ENCODE measurements at places on chromosomes 11 and 22.

DNA sequence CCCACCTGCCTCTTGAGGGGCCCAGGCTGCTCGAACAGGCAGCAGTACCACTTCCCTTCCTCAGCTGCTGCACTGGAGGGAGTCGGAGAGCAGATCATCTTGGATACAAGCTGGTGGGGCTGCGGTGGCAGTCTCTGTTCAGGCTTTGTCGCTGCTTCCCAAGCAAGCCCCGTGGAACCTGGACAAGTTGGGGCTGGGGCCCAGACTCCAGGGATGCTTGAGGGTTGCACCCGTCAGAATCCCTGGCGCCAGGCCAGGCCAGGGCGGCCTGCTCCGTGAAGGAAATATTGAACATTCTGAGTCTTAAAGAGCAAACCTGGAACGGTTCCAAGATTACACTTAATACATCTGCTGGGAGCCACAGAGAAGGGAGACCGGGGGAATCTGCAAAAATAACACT is 310.1 kb upstream of the SORL1-AS1 start:
- DNase-seq, result no peak

GRCh38 chr11:13205486-13205885 is 72.1 kb upstream of the BMAL1 start:
- no peak for DNase-seq

DNA sequence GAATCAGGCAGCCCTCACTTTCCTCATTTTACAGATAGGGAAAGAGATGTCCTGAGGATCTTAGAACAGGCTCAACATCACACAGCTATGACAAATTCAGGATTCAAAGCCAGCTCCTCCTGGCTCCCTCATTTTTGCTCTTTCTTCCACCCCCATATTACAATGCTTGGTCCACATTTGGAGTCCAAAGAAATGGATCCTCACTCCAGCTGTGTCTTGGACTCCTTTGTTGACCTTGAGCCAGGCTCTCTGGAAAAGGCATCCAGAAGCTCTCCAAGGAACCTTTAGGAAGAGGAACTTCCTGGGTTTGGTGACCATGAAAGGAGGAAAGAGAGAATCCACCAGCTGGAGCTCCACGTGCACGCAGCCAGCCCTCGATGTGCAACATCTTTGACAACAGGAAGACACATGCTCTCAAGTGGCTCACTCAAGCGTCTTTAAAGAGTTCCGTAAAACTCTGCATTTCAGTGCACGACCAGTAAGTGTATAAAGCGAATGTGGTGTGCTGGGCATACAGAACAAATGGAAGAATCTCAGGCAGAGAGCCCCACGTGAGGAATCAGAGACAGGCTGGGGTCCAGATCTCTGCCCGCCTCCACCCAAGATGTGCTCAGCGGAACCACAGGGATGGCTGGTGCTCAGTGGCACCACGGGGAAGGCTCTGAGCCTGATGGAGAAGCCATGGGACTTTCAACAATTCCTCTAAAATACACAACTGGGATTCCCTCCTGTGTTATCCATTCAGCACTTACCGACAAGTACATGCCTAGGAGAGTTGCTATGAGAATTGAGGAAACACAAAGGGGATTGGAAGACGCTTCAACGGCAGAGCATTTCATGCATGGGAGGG is 48.4 kb downstream of the ISX start:
- no peak for DNase-seq

GRCh38 chr22:37077802-37078448 is 26.4 kb downstream of the KCTD17 start:
- DNase-seq, result no peak

GRCh38 chr11:26842478-26843282 is 120.8 kb upstream of the SLC5A12 start:
- DNase-seq, result no peak

DNA sequence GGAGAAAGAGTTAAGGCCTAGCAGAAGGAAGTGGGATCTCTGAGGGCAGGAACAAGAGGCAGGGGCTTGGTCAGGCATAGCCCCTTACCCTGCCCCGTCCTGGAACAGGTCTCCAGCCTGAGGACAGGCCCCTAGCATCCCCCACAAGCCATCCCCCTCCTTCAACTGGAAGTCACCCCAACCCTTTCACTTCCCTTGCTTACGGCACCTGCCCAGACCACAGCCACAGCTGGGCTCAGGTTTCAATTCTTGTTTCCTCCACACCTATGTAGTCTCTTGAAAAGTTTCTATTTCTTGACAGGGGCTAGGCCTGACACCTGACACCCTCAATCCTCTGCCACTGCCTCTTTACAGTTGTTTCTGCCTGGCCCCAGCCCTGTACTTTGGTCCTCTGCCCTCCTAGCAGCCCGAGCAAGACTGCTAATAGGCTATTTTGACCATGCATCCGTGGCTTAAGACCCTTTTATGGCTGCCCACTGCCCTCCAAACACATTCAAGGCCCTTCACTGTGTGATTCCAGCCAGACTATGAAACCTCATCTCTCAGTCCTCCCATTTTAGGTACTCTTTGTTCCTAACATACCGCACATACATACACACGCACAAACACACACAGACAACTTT is 10.9 kb upstream of the FCHSD2 start:
- no peak for DNase-seq

DNA sequence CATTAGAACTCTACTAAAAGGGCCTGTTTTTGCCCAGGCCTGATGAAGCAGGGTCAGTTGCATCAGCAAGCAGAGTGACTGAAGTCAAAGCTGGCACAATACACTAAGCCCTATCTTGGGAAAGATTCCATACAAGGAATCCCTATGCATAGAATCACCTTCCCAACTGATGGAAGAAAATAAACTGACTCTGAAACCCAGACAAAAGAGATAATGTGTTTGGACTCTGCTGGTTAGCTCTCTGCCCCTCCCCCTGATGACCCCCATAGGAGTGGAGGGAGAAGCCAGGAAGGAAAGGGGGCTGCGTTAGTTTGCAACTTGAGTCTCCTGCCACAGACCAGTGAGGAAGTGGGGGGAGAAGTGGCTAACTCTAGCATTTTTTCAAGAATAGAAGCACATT is 32.9 kb downstream of the GALNT18 start:
- no peak for DNase-seq

GRCh38 chr11:72321381-72321996 is 77.5 kb upstream of the PHOX2A start:
- no peak for DNase-seq

DNA sequence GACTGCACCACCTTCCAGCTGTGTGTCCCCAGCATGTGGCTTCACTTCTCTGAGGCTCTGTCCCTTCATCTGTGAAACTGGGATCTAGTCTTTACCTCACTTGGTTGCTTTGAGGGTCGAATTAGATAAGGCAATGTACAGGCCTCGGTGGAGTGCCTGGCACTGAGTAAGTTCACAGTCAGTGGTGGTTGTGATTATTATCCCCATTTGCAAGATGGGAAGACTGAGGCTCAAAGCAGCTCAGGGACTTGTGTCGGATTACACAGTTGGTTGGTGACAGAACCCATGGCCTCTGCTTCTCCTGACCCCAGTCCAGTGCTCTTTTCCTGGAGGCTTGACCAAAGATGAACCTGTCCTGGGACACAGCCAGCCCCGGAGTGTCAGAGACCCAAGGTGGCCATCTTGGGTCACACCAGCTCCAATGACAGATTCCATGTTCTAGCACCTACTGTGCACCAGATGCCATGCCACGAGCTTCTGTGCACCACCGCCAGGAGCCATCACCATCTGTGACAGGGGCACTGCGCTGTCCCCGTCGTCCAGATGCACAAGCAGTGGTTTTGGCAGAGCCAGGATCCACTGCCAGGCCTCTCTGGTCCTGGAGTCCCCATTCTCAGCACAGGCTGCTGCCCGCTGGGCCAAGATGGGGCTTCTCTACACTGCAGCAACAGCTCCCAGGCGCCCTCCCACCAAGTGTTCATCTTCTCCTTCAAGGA is 60.5 kb downstream of the IGLL1 start:
- DNase-seq, result no peak

DNA sequence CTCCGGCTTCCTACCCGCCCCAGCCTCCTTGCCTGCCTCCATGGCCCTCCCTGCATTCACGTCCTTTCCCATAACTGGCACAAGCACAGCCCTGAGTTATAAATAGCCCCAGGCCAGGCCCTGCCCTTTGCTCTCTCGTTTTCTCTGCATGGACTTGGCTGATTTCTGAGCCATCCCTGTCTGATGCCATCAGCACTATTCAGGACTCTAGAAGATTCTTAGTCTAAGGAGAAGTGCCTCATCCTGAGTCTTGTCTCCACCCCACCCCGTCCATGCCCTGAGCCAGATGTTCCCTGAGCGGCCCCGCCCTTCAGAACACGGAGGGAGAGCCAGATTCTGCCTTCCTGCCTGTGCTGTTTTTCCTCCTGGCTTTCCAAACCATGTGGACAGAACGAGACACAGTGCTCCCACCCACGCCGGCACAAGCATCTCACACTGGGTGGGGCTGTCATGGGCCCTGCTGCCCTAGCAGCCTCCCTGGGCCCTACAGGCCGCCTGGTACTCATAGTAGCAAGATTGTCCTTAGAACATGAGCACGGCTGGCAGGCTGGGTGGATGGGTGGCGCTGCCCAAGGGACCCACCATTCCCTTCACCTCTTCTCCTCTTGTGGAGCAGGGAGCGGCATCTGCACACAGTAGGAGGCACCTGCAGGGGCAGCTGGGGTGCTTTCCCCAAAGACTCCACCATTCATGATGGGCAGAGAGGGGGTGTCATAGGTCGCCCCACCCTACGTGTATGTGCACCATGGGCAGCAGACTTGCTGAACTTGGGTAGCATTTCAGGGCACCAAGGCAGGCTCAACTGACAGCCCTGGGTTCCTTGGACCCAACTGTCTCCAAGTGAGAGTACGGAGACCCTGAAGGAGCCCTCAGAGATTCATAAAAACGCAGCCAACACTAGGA is 76.9 kb downstream of the BCR start:
- DNase-seq, result no peak

- no peak for DNase-seq
Measured at GRCh38 chr22:45889093-45889538, 87.8 kb downstream of the WNT7B start.

DNA sequence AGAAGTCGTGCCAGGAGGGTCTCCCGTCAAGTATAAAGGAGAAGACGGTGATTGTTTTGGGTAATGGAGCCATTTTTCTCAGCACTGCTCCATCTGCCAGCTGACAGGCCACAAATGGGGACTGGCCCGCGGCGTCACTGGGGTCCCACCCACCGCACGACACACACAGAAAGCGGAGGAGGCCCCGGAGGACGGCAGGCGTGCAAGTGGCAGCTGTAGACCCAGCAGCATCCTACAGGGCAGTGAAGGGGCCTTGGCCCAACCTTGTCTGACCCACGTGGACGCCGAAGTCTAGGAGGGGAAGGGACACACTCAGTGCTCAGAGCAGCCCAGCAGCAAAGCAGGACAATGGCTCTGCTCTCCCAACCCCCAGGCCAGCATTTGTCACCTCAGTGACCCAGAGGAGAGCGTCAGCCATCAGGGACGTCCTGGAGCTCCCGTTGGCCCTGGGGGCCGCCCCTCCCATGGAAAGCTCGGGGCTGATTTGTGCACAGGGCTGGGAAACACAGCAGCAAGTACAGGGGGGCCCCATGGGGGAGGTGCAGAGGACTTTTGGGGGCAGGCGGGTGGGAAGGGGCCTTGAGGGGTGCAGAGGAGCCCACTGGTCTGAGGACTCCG is 644.4 kb downstream of the BRD1 start:
- no peak for DNase-seq
